GM12891 (cell line): ENCODE measurements at places on chromosomes 7 and 10.

- DNase-seq = no peak
These were observed 5.9 kb downstream of the FBXL13 start for GRCh38 chr7:103068414-103069403.

DNA sequence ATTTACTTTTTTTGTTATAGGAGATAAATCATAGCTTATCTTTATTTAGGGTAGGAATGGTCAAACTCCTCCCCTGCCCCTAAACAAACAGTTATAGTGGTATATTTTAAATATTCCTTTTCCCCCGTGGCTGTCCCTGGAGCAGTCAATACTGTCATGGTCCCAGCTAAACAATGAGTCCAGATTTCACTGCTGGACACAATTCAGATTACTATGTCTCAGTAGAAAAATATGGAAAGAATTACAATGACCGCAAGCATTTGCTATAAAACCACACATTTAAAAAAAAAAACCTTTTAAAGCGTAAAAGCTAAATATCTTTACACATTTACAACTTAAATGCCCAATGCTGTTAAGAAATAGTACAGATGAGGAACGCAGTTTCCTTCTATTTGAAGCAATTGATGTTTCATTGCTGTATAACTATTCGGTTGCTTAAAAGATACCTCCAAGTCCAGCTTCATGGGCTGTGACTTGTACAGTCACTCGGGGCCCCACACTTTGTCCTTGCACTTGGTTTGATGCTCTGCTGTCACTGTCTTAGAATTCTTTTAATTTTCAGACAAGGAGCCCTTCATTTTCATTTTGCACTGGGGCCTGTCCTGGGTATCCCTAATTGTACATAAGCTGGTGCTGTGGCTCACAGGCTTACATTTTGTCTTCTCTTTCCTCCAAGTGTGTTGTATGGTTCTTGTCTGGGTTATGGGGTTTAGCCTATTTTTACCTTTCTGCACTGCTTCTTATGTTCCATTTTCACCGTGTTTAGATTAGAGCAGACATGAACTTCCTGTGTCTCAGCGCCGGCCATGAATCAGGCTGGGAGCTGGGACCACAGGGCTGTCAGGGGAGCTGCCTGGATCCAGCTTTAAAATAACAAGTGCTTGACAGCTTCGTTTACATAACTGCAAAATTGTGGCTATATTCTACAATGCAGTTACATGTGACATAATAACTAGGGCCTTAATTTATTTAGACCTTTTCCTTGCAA is 530.2 kb upstream of the FZD8 start:
- no peak for DNase-seq

DNA sequence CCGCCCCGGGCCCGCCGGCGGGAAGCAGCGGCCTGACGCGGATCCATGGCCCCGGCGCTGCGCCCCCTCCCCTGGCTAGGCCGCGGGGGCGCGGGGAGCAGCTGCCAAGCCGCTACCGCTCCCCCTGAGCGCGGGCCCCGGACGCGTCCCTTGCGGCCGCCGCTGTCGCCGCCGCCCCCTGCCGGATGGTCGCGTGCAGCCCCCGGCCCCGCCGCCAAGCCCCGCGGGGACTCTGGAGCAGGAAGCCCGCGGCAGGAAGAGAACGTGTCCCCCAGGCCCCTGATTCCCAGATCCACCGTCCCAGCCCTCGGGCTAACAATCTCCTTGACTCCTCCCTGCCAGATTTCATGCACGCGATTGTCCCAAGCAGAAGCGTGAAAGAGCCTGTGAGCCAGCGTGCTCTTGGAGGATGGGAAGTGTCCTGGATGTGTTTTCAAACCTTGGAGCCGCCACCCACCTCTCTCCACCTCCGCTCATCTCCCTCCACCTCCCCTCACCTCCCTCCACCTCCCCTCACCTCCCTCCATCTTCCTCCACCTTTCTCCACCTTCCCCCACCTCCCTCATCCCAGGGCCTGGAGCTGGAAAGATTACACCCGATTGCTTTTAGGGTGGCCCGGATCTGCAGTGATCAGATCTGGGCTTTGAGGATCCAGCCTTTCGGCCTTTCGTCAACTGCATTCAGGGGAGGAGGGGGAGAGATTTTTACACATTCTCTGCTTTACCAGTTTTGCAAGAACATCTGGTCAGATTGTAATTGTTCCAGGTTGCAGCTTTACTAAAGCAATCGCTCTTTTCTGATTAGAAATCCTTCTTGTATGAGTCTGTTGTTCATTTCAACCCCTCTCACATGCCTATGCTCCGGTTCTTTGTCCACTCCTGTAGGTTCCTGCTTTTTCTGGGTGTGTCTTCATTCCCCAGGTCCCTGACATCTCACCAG is 570 bp upstream of the PRTFDC1 start:
- DNase-seq = peak; percentile 50

GRCh38 chr10:69573056-69573806 is at the start of gene NEUROG3:
TSS of gene NEUROG3 (minus strand) at chr10:69573422. CDS start at chr10:69573043, 379 bp downstream.
- DNase-seq = peak; percentile 52

DNA sequence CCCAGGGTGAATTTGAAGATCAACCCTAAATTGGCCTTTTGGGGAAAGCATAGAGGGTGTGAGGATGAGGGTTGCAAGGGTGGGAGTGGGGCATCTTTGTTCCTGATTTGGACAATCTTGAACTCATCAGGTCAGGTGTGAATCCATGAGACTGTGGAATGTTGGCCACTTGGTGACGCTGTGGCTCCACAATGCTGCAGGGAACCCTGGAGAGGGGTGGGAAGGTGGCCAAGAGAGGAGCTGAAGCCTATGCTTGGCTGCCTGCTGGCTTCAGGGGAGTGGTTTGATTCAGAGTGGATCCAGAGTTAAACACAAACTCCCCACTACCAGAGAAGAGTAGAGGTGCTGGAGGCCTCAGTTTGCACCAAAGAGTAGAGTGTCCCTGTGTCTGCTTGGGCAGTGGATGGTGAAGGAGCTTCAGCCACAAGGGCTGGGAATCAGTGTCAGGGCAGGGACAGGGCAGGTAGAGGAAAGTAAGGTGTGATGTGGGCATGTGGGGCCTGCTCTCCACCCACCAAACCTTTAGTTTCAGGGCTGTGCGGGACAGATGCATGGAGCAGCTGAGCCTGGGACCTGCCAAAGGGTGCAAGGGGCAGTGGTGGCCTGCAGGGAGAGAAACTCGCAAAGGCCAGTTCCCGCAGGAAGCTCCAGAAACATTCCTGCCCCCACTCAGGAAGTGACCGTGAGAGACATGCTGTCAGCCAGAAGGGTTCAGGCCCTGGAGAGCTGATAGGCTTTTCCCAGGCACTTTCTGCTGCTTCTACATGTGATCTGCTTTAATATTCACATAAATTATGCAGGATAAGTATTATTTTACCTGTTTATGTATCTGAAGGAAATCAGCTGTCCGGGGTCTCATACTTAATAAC is 81.0 kb upstream of the PRSS58 start:
- DNase-seq = no peak

DNA sequence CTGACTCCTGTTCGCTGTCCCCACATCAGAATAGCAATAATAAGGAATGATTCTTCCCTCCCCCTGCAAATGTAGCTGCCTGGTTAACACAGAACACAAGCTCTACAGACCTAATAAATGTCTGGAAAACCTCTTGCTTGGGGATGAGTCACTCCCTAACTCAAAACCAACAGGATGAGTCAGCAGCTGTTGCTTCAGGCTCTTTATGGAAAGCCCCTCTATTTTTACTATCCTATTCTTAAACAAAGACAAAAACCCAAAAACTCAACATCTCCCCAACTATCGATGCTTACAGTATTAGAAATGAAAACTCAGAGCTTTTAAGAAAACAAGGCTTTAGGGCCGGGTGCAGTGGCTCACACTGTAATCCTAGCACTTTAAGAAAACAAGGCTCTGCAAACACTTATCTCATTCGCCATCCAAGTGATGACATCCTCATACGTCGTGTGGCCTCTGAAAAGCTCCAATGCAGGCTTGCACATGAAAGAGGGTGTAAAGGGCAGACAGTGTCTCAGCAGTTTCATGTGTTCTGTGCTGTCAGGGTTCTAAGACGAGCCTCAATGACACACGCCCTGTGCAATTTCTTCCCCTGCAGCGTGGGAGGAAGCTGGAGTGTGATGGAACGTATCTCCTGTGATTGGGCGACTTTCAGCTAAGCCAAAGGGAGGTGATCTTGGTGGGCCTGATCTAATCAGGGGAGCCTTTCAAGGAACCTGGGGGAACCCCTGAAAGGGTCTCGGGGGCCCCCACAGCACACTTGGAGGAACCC is 70.1 kb downstream of the AMZ1 start:
- DNase-seq = no peak

DNA sequence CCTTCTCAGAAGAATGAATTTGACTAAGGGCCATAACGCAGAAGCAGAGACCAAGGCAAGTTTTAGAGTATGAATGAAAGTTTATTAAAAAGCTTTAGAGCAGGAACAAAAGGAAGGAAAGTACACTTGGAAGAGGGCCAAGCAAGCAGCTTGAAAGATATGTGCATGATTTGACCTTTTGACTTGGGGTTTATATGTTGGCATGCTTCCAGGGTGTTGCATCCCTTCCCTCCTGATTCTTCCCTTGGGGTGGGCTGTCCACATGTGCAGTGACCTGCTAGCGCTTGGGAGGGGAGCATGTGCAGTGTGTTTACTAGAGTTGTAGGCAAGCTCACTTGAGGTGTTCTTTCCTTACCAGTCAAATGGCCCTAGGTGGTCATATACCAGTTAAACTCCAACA is 37.9 kb upstream of the LRRN3 start:
- DNase-seq = no peak

DNA sequence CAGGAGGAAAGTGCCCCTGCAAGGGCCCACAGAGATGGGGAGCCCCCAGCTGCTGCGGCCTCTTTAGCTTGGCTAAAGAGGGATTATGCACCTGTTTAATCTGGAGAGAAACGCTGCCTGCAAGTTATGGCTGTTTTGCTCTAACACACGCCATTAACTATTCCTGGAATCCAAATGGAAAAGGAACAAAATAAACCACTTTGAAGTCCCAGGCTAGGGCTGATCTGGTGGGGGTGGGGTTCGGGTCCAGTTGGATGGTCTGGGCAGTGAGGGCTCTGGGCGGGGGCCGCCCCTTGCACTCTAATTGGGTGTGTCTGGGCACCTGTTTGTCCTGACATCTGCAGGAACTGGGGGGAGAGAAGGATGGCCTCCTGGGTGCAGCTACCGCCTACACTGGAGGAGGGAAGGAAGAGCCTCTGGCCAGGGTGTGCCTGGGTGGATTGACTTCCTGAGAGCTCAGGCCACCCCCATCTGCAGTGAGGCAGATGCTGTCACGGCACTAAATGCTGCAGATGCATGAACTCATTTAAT is 300.6 kb downstream of the ZEB1 start:
- no peak for DNase-seq

GRCh38 chr7:80294346-80294745 is 159.7 kb downstream of the GNAI1 start:
- no peak for DNase-seq

GRCh38 chr10:119931871-119932270 is 39.3 kb downstream of the SEC23IP start:
- DNase-seq = no peak

GRCh38 chr7:150876817-150877526 is 24.7 kb downstream of the AOC1 start:
- DNase-seq = peak; percentile 50

DNA sequence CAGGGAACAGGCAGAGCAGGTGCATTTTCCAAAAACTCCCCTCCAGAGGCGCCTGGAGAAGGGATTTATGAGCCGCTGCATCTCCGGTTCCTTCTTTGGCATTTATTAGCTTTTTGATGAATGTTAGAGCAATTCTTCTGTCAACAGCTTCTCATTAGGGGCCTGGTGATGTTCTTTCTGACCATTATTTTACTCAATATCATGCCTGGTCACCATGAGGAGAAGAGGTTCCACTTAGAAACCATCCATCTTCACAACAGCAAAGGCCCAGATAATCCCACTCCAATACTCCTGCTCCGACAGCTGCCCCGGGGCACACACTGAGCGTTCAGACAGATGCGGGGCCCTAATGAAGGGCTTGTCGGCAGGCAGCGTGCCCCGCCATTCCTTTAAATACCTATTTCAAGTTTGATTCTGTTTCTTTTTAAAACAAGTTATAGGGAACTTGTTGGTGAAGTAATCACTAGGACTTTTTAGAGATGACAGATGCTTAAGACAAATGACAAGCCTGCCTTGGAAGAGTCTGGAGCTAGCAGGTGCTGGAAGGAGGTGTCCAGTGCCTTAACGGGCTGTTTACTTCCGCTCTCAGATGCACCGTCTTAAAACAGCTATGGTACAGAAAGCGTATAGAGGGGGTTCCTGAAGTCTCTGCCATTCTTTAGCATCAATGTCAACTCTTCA is 31.7 kb downstream of the ECHDC3 start:
- DNase-seq = no peak

- DNase-seq = no peak
These were observed 14.7 kb downstream of the AUTS2 start for GRCh38 chr7:69612981-69613380.

DNA sequence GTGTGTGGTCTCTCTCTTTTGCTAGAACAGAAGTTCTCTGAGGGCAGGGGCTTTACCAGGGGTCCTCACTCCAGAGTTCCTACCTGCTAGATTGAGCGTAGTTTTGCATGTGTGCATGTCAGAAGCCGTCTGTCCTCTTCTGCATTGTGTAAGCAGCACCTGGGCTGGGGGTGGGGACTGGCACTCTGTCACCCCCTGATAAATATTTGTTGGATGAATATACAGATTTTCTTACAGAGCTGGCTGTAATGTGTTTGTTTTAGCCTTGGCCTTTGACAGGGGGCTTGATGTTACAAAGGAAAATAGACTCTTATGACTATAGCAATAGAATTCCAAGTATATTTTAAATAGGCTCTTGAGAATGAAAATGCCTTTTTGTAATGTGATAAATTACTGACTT is 46.6 kb downstream of the WDR37 start:
- no peak for DNase-seq

DNA sequence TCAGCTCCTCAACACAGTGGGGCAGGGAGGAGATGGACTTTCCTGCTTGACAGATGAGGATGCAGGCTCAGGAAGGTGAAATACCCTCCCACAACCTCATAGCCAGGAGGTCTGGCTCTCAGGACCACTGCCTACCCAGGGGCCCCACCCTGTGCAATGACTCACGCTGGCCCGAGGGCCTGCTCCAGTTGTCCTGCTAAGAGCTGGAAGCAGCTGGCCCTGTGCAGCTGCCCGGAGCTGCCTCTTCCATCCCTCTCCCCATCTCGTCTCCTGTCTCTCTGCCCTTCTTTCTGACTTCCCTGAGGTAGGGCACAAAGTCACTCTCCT is 123.9 kb downstream of the ZMIZ1 start:
- no peak for DNase-seq
